Stimulated activated CD8-positive, alpha-beta memory T cell treated with anti-CD3 and anti-CD28 coated beads, Interleukin-4, amount 100 ng/mL, for 48 hours (primary cell): ENCODE measurements at places on chromosomes 5 and 9.

DNA sequence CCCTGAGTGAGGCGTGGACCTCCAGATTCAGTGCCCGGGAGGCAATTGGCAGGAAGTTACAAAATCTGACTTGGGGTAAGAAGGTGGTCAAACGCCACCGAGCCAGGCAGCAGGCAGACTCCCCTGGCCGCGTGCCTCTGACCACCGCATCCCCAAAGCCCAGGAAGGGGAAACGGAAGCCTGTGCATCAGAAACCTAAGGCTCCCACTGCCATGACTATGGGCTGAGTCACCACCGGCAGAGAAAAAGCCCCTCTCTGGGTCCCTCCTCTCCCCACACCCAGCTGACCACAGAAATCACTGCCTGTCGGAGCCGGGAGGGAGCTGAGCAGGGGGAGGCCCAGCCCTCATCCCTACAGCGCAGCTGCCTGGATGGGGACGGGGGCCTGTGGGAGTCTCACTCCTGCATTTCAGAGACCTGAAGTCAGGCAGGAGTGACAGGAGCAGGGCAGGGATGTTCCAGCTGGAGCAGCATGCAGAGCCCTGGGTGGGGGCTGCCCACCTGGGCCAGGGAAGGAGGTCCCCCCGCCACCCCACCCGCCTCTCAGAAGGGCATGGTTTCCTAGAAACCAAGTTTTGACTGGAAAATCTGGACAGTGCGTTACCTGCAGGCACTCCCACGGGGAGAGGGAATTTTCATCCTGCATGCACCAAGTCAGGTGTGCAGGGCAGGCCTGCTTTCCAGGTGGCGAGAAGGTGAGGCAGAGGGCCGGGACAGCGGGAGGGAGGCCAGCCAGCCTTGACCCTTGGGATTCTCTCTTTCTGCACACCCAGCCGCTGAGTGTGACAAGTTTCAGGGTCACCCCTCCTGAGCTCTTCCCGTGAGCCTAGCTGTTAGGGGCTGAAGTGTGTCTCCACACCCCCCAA is 68.2 kb downstream of the LRSAM1 start:
- peak; percentile 66 for DNase-seq

DNA sequence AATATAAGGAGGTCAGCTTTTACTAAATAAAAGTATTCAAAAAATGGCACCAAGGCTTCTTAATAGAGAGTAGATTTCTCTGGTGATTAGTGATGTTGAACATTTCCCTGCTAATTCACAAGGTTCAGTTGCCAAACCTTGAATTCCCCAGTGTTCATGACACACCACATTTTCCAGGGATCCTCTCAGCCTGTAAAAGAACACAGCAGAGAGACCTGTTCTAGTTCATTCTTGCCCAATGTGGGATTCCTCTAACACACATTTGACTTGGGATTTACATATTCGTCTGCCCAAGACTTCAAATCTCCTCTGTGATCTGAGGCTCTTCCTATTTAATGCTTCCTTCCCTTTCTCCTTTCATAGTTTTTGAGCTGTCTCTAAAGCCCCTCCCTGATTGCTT is 273.2 kb upstream of the CDH9 start:
- no peak for DNase-seq

- no peak for DNase-seq
Observed at GRCh38 chr5:59317023-59317773, 576.3 kb downstream of the PDE4D start.

DNA sequence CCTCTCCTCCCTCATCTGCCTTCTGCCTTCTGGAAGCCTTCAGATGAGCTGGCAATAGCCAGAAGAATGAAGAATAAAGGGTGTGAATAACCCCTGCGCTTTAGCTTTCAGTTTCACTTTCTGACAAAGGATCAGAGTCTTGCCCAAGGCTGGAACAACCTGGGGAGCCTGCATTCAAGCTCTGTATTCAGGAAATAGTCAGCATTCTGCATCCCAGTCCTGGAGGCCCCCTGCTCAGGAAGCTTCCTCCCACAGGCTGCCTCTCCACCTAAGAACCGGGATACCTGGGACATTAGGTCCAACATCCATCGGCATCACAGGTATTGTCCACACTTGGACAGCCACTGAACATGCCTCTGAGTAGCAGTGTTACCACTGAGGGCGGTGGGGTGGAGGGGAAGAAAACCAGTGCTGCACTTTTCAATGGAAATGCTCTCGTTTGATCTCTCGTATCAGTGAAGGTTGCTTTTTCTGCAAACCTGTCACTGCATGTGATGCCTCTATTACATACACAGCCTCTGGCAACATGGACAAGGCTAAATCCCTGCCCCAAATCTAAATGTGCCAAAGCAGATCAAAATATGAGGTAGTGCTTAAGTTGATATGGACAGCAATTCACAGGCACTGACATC is 39.8 kb upstream of the ACO1 start:
- no peak for DNase-seq

DNA sequence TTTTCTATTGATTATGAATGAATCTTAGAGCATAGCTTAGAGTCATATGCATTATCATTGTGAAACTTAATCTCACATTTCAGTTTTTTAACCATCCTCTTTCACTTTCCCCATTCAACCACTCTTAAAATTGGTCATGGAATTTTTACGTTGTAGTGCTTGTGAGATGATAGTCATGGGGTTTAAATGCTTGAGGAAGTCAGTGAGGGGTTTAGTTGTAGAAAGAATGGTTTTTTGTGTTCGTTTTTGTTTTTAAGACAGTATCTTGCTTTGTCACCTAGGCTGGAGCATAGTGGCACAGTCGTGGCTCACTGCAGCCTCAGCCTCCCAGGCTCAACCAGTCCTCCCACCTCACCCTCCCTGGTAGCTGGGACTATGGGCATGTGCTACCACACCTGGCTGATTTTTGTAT is 19.6 kb downstream of the UGCG start:
- DNase-seq, result peak; percentile 43

DNA sequence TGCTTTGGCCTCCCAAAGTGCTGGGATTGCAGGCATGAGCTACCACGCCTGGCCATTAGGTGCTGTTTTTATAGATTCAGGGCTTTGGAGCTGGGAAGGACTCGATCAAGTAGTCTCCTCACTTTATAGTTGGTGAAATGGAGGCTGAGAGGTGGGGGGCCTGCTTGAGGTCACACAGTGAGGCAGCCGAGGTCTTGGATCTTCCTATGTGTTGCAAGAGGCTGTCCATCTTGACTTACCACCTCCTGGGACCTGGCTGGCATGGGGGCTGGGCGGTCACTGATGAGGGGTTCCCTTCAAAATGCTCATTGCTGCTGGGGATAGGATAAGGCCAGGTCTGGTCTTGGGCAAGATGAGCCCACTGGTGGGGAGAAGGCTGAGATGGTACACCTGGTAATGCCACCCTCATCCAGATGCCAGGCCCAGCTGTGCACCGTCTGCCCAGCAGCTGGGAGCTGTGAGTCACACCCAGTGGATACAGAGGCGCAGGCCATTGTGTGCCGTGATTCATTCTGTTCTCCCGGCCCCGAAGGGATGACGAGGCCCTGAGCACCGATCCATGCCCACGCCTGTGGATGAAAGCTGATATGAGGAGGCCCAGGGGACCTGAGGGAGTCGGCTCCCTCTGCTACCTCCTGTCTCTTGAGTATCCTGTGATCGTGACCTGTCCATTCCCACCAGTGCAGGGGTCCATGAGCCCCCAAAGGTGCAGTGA is 10.5 kb upstream of the NDST1 start:
- DNase-seq, result no peak

DNA sequence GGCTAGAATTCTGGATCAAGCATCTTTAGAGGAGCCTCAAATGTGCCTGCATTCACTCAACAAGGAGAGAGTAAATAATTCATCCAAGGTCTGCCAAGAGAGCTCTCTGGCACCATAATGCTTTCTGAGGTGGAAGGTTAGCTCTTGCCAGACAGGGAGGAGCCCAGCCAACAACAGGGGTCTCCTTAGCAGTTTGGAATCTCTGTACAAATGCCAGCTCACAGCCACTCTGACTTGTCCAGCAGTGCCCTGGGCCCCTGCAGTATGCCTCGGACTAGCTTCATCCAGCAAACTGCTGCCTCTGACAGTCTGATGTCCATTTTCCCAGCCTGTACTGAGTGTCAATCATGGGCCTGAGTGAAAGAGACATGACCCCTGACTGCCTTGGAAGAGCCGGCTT is 127.2 kb upstream of the SLC44A1 start:
- DNase-seq, result no peak

GRCh38 chr9:130590305-130590704 is 10.9 kb downstream of the FUBP3 start:
- DNase-seq, result no peak

GRCh38 chr5:105885266-105885665 is 1785.5 kb downstream of the EFNA5 start:
- DNase-seq, result no peak

GRCh38 chr5:181173027-181173419 is 25.6 kb downstream of the OR2V2 start:
- no peak for DNase-seq

DNA sequence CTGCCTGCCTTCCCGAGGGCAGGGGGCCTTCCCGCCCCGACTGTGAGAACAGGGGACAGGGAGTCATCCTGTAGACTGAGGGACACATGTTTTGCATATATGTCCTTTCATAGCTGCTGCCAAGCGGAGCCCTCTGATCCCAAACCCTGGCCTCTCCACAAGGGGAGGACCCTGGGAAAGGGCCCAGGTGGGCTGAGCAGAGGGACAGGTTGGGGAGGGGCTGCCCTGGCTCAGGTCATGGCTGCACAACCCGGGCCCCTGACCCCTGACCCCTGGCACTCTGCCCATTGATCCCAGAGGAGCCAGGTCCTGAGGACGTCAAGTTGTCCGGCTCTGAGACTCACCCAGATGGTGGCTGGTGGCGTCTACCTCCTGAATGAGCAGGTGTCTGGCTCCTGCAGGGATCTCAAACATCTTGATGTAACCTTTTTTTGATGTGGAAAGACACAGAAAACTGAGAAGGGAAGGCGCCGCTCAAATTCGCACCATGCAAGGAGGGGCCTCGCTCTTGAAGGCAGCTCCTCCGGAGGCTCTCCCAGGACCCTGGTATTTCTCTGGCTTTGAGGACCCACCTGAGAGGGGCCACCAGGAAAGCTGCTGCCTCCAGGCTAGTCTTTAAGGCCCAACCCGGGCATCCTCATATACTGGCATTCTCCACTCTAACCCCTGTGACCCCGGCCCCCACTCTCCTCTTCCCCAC is 71.9 kb downstream of the ZNF354C start:
- no peak for DNase-seq

GRCh38 chr5:166257661-166258060 is 2033.8 kb upstream of the WWC1 start:
- no peak for DNase-seq

GRCh38 chr9:4131946-4132345 is 167.9 kb downstream of the GLIS3 start:
- DNase-seq, result no peak

DNA sequence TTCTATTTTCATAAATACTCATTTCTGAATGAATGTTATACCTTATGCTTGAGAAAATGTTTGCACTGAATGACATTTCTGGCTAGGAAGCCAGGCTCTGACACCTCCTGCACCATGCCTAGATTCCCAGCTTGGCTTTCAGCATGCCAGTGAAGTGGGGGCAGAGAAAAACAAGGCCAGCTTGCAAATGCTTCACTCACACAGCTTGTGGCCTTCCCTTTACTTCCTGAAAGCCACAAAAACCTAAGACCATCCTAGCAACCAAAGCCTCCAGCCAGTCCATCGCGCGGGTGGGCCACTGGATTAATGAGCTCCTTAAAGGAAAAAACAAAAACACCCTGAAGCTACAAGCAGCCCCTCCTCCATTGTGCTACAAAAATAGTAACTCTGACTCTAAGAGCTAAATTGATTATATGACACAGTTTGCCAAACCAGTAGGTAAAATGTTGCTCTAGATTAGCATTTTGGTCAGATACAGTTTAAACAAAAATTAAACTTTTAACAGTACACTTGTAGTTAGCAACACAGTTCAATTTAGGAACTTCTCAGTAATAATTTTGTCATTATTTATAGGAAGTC is 159.9 kb downstream of the TSSK1B start:
- no peak for DNase-seq

DNA sequence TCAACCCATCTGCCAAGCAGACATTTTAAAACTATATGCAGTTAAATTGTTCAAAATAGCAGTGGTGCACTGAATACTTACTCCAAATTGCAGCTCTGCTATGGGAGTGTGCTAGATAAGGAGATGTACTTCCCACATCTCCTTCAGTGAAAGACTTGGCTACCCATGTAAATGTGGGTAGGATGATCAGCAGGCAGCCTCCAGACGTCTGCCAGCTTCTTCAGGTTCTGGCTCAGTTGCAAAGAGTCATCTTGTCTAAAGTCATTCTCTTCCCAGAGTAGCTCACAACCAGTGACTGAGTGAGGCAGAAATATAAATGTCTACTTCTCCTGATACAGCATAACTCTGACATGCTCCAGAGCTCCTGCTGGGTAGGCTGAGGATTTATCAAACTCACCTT is 1050.0 kb upstream of the CDH10 start:
- no peak for DNase-seq
